ENCODE measurements at places on chromosomes 7 and 10.

DNA sequence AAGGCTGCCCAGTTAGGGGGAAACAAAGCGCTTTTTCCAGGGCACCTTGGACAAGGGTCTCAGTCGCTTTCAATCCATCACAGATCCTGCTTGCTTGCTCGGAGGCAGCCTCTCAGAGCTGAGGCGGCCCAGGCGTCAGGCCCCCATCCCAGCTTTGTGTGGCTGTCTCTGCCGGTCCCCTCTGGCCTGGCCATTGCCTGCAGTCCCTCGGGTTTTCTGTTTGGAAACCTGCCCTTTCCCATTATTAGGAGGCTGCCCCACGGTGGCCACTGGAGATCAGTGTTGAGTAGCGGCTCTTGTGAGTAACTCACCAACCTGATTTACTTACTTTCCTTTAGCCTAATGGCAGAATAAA, 216.1 kb downstream of the GLRX3 start:
- no peak for DNase-seq

GRCh38 chr7:47314728-47315607, 266.9 kb downstream of the TNS3 start:
- DNase-seq = no peak

DNA sequence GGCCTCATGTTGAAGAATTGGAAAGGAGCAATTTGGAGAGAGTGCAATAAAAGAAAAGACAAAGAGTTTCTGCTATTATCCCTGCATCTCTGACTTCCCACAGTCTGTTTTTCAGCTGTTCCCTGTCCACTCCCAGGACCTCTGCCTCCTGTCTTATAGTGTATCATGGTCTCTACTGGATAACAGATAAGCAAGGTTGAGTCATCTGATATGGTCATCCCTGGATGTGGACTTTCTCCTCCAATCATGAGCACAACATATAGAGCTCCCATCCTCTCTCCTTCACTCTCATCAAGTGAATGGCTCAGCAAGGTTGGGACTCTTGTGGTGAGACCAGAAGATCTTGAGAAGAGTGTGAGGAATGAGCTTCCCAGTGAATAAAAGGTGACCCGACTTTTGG, 123.1 kb downstream of the PLCE1 start:
- DNase-seq = no peak

GRCh38 chr10:43692051-43692825, 43.6 kb upstream of the ZNF32 start:
- no peak for DNase-seq

DNA sequence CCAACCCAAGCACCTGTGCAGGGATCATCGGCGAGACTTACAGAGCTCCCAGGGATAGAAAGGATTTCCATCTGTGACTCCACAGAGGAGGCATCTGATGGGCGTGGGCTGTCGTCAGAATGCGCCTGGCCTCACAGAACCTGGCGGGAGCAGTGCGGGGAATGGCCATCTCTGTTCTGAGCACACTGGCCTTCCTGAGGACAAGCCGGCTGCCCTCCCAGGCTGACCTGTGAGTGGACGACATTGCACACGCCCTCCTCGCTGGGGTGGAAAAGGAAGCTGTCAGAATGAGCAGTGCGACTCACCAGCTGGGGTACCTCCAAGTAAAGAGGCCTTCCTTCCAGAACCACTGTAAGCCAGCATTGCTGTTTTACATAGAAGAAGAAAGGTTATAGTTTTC, 234.6 kb upstream of the PITRM1 start:
- DNase-seq = no peak

GRCh38 chr7:42193471-42194129, 43.4 kb downstream of the GLI3 start:
- no peak for DNase-seq
